ENCODE measurements at places on chromosomes 12 and 14. TPM values are rescaled to one million over a fixed set of nuclear protein-coding genes. Genes with fewer than 3 reads are reported as not detected.

DNA sequence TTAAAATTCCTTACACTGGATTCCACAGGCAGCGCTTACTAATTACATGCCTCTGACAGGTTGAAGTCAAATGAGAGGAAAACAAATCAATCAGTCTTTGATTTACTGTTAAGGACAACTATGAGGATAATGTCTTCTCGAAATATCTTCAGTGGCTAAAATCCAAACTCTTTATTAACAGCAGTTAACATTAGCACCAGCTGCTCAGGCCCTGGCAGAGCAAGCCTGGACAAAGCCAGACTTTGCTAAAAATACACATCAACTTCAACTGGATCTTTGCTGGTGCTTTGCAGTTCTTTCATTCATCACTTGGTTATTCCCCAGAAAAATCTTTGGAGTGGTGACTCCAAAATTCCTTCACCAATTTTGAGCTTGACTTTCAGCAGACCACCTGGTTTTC is 98.7 kb downstream of the HECTD4 start:
- DNase-seq = no peak

- DNase-seq = no peak
Measured at GRCh38 chr14:101098641-101099040, 195.1 kb upstream of the RTL1 start.

DNA sequence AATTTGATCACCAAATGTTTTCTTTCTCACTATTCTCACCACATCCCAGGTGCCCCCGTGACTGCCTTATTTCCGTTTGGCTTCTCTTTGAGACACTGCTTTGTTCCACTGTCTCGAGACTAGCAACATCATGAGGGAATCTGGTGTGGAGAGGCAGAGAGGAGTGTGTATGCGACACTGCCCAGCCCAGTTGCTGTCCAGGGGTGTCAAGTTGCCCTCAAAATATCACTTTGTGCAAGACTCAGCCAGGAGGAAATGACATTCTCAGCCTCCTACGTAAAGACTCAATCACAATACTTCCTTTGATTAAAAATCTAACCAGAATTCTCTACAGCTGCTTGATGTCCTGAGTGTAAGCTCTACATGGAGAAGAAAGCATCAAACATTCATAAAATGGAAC is 48.2 kb upstream of the EEA1 start:
- no peak for DNase-seq

Gene ARHGAP9
- total RNA-seq = 102 TPM

Gene SLC5A8
- total RNA-seq = not detected

Gene KIF26A
- 0.17 TPM for total RNA-seq

Gene EML5
- total RNA-seq = 1.7 TPM

Gene MGP
- total RNA-seq = not detected

- DNase-seq = no peak
Measured at GRCh38 chr12:116278667-116279066, 1.2 kb upstream of the MED13L start.

GRCh38 chr12:113500782-113501311 is 29.2 kb upstream of the LHX5 start:
- no peak for DNase-seq

DNA sequence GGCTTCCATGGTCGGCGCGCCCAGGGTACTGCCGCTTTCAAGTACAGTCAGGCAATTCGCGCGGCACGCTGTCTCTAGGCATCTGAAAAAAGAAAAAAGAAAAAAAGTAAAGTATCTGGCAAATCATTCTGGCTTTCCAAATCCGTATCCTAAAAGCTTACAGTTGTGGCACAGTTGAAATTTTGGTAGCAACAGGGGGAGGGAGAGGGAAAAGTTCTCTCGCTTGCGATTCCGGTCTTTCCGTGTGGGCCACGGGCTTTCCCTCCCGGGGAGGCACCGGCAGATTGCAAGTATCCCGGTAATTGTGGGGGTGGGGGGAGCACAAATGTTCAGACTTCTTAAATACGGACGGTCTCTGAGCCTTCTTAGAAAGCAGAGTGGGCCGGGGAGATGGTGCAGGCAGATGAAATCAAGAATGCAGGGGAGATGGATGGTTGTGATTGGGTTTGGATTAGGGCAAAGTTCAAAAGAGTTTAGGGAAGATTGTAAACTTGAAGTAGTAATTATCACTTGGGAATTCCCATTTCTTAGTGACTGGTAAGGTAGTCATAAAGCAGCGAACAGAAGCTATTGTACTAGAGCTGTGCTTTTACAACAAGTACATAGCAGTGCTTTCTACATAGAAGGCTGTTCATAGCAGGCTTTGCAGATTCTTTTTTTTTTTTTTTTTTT is 1.2 kb downstream of the SOCS2 start:
- DNase-seq = no peak

DNA sequence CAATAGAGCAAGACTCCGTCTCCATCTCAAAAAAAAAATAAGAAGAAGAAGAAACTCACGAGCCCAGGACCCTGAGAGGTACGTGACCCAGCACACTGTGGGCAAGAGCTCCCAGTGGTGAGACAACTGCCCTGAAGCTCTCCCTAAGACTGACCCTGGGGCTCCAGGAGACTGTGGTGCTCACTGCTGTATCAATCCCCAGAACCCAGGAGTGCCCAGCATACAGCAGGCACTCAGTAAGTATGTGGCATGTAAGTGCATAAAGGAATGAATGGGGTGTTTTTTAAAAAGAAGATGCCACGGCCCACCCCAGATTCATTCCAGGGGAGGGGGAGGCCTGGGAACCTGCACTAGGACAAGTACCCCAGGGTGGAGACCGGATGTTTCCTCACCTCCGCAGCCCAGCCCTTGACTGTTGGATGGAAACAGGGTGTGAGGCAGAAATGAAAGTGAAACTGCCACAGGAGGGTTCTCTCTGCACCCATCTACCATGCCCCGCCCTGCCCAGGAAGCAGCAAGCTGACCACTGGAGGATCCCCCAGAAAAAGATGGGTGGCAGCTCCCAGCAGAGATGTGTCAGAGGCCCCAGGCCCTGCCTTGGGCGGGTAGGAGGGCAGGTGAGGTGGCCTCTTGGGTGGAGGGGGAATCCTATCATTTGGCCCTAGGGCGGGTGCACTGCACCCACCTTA is 12.2 kb downstream of the ITPK1 start:
- DNase-seq = peak; percentile 77

DNA sequence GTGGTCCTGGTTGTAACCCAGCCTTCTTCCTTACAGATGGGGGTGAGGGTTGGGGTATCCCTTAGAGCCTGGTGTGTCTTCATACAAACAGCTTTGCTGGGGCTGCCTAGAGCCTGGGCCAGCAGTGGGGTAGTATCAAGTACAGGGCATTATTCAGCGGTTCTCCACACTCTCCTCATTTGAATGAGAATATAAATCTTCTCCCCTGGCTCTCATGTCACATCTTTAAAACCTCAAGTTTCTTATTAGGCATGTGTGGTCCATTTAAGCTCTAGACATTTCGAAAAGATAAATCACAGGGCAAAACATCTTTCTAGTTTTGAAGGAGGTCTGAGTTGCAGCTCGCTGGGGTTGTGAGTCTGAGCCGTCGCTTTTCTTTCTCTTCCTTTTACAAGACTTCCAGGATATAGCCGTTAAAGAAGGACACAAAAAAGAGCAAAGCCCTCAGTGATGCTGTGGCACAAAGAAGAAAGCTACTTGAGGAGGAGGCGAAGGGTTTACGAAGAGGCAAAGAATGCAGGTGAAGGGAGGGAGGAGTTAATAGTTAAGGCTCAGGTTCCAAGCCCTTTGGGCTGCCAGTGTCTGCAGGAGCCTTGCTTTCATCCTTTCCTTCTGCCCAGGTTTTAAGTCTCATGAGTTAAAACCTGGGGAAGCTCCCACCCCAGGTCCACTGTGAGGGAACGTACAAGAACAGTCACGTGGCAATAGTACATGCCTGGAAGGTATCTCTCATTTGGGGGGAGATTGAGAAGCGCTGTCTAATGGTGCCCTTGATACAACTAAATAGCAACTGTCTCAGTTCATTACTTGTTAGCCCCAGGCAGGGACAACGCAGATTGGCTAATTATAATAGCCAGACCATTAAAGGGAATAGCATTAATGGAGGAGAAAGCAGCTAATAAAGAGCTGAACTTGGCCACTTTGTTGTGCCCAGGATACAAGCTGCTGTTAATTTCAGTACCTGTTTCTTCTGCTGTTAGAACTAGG is 94.2 kb downstream of the ETV6 start:
- DNase-seq = no peak

DNA sequence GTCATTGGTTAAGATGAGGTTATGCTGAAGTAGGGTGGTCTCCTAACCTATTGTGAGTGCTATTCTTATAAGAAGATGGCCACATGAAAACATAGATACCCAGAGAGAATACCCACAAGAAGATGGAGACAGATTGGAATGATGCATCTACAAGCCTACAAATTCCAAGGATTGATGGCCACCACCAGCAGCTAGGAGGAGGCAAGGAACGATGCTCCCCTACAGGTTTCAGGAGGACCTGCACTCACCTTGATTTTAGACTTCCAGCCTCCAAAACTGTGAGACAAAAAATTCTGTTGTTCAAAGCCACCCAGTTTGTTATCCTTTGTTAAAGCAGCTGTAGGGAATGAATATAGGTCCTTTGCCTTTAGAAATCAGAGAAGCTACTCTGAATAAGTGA is 227.4 kb downstream of the NEDD1 start:
- no peak for DNase-seq

Gene STON2
- 0.44 TPM for total RNA-seq

Gene PPP4R4
- 2.2 TPM for total RNA-seq

Gene AQP6
- not detected for total RNA-seq

Gene ZNF384
- total RNA-seq = 79.6 TPM

DNA sequence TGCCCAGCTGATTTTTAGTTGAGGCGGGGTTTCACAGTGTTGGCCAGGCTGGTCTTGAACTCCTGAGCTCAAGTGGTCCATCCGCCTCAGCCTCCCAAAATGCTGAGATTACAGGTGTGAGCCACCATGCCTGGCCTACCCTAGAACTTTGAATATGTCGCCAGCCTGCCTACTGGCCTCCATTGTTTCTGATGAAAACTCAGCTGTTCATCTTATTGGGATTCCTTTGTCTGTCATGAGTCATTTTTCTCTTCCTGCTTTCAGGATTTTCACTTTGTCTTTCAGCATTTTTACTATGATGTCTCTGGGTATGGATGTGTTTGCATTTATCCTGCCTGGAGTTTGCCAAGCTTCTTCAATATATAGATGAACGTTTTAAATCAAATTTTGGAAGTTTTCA is 8.1 kb upstream of the B3GNT4 start:
- DNase-seq = no peak

GRCh38 chr14:50399251-50400032 is 2.8 kb upstream of the CDKL1 start:
- DNase-seq = no peak

DNA sequence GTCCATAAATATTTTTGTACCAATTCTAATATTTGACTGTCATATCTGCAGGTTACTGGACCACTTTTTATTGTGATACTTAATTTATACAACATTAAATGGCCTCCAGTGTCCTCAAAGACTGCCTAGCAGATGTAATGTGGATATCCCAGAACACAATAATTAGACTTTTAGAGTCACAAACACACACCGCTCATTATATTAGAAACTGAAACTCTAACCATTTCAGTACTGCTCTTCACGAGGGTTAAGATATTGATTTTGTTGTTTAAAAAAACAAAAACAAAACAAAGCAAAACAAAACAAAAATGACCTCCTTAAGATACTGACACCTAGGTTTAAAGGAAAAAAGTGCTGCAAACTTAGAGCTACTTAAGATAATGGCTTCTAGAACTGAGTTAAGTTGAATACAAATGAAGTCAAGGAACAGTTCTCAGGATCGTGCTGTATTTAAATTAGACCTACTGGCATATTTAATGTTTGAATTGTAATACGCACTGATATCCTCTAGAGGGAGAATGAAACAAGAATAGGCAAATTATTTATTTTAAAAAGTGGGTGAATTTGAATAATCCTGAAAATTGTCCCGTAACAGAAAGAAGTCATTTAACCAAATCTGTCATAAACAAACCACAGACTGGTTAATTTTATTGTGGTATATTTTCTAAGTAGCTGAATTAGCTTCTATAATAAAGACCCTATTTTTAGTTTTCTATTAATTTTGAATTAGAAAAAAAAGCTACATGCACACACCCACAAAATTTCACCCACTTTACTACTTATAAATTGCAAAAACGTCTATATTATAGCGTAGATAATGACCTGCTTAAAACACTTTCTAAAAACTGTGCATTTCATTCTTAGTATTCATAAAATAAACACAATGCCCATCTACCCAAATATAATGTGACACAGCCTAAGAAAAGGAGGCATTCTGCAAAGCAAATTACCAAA is 395.2 kb upstream of the DCN start:
- no peak for DNase-seq

Gene FAM181A
- total RNA-seq = not detected

DNA sequence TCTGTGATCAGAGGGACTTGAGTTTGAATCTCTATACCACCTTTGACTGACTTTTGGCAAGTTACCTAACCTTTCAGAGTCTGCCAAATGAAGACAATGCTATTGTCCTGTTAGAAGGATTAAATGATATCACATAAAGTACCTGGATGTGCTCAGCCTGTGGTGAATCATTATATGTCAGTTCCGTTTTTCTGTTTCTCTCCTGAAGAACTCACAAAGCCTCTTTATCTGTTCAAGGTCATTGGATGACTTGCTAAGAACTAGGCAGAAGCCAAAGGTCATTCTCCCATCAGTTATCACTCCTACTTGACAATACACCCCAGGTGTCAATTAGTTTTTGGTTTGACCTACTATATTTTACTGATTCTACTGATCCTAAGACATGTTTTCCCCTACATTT is 174.6 kb downstream of the CACNA1C start:
- DNase-seq = no peak

Gene KRT78
- not detected for total RNA-seq

DNA sequence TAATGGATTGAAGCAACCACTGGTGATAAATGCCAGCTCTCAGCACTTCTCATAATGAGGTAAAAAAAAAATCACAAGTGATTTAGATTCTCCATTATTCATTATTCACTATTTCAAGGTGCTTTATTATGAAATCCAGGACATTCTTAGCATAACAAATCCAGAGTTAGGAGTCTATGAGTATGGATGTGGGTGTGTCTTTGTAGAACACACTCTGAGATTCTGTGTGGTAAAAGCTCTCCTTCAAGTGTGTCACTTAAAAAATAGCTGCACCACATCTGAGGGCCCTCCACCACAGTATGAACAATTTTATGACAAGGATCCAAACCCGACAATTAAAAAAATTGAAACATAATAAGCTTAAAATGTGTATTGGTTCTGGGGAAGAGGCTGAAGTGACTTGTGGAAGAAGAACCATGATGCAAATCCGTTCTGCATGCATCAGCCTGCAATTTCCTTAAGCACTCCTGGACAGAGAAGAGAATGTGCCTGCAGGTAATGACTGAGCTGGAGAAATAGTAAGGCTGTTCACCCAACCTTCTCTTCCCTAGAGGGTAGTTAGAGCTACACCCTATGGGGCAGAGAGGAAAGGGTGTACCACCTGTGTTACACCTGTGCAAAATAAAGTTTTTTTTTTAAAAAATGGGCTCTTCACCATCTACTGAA is 488.5 kb upstream of the MGAT4C start:
- DNase-seq = no peak

Gene CDC42BPB
- total RNA-seq = 1.6 TPM

DNA sequence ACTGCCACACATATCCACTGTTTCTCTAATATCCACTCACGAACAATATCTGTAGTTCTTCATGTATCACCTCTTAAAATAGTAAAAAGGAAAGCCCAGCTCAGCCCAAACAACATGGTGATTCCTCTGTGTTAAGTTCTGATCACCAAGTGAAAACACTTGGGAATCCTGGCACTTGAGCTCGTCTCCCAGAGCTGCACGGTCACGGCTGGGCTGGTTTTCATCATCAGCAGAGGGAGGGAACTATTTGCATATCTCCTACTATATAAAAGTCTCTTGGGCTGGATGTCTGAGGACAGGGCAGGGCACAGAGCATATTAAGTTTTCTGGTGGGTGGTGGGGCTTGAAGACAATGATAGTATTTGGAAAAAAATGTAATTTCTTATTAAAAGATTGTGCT is 870.6 kb downstream of the TMEM121 start:
- DNase-seq = no peak

Measured in activated T-helper 1 cell treated with anti-CD3 and anti-CD28 coated beads, Interleukin-12 subunit alpha, Interleukin-12 subunit beta, Interleukin-2, Interleukin-4 antibody, amounts not matched to agents 30 ng/mL and 10 ng/mL and 1 ng/mL, durations not matched to agents 14 hours and 24 hours and 36 hours (primary cell).